ENCODE measurements at places on chromosomes 2 and 18.

- DNase-seq = no peak
- no peak overlapping the region for H3K27ac ChIP-seq
- no peaks in the 10 kb centered on the region for H3K36me3 ChIP-seq
- H3K27me3 ChIP-seq = peaks cover 67% of the 10 kb centered on the region
- no peak overlapping the region for H3K4me3 ChIP-seq
These were observed 134.2 kb upstream of the HS6ST1 start for GRCh38 chr2:128452536-128453530.

GRCh38 chr2:39648580-39648979 lies 17.1 kb upstream of the TMEM178A start:
- no peak for DNase-seq
- H3K27ac ChIP-seq = no peak overlapping the region
- H3K4me3 ChIP-seq = no peak overlapping the region

DNA sequence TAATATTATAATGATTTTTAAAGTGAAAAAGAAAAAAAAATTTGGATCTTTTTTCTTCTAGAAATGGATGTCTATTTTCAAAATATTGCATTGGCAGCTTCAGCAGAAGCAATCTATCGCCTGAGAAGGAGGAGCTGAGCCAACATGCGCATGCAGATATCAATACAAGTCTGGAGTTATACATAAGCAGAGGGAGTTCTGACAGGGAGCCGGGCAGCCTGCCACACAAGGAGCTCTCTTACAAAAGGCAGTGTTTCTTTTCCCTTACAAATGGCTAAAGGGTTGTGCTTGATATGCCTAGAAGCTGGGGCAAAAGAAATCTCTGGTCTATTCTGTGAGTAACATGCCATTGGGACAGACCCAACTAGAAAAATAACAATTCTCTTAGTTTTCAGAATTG lies 291.9 kb upstream of the TRIB2 start:
- H3K27me3 ChIP-seq = no peaks in the 10 kb centered on the region
- DNase-seq = no peak
- H3K36me3 ChIP-seq = no peaks in the 10 kb centered on the region
- no peak overlapping the region for H3K4me3 ChIP-seq
- no peak overlapping the region for H3K27ac ChIP-seq

DNA sequence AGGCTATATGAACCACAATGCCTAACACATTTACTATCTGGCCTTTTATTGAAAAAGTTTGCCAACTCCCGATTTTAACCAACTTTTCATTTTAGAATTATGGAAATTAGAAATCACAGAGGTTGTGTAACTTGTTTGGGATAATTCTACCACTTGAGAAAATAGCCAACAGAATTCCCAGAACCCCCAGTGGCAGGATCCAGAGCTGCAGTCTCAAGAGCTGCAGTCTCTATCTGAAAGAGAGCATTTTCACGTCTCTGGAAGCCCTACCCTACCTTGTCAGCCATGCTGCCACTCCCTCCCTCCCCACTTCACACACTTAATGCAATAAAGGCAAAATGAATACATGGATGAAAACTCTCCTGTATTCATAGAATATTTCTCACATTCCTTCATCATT lies 23.4 kb upstream of the TSPYL6 start:
- no peak overlapping the region for H3K4me3 ChIP-seq
- peaks cover 2% of the 10 kb centered on the region for H3K36me3 ChIP-seq
- no peak for DNase-seq

- H3K4me3 ChIP-seq = no peak overlapping the region
- H3K4me1 ChIP-seq = no peaks in the 10 kb centered on the region
- H3K36me3 ChIP-seq = no peaks in the 10 kb centered on the region
- H3K27me3 ChIP-seq = no peaks in the 10 kb centered on the region
- H3K27ac ChIP-seq = no peak overlapping the region
These were observed 338.0 kb downstream of the TDRD15 start for GRCh38 chr2:21461754-21462240.

GRCh38 chr2:84912984-84913383 lies 7.5 kb downstream of the TMSB10 start:
- DNase-seq = no peak
- H3K27ac ChIP-seq = no peak overlapping the region
- no peaks in the 10 kb centered on the region for H3K27me3 ChIP-seq
- H3K4me1 ChIP-seq = peaks cover 9% of the 10 kb centered on the region
- peaks cover 14% of the 10 kb centered on the region for H3K36me3 ChIP-seq
- no peak overlapping the region for H3K4me3 ChIP-seq

GRCh38 chr18:53165770-53166169 lies 825.8 kb downstream of the DCC start:
- no peaks in the 10 kb centered on the region for H3K36me3 ChIP-seq
- DNase-seq = no peak
- H3K27me3 ChIP-seq = no peaks in the 10 kb centered on the region
- no peak overlapping the region for H3K27ac ChIP-seq
- H3K4me3 ChIP-seq = no peak overlapping the region
- no peaks in the 10 kb centered on the region for H3K4me1 ChIP-seq

- DNase-seq = no peak
- no peak overlapping the region for H3K27ac ChIP-seq
- no peak overlapping the region for H3K4me3 ChIP-seq
- no peaks in the 10 kb centered on the region for H3K27me3 ChIP-seq
- H3K4me1 ChIP-seq = peaks cover 30% of the 10 kb centered on the region
These were observed 185.8 kb upstream of the ID2 start for GRCh38 chr2:8496079-8496478.

GRCh38 chr2:96663177-96663576 lies 20.6 kb downstream of the FER1L5 start:
- no peak for DNase-seq
- peaks cover 19% of the 10 kb centered on the region for H3K27me3 ChIP-seq
- no peaks in the 10 kb centered on the region for H3K36me3 ChIP-seq
- no peak overlapping the region for H3K27ac ChIP-seq
- no peak overlapping the region for H3K4me3 ChIP-seq
- no peaks in the 10 kb centered on the region for H3K4me1 ChIP-seq

DNA sequence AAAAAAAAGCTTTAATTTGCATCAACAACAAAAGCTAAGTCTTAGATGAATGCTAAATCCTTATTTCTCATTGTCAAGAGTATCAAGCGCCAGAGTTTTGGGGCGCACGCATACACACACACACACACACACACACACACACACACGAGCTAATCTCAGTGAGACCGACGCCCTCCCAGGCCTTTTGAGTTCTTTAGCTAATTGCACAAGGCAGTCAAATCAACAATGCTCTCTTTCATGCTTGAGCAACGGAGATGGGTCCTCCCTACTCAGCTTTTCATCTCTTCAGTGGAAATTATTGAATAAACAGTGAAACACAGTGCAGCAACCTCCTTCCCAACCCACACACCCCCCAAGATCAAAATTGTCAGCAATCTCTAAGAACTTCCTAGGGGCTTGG lies 19.2 kb downstream of the GKN1 start:
- H3K36me3 ChIP-seq = no peaks in the 10 kb centered on the region
- H3K27me3 ChIP-seq = peaks cover 58% of the 10 kb centered on the region
- no peaks in the 10 kb centered on the region for H3K4me1 ChIP-seq
- no peak overlapping the region for H3K4me3 ChIP-seq
- DNase-seq = no peak

DNA sequence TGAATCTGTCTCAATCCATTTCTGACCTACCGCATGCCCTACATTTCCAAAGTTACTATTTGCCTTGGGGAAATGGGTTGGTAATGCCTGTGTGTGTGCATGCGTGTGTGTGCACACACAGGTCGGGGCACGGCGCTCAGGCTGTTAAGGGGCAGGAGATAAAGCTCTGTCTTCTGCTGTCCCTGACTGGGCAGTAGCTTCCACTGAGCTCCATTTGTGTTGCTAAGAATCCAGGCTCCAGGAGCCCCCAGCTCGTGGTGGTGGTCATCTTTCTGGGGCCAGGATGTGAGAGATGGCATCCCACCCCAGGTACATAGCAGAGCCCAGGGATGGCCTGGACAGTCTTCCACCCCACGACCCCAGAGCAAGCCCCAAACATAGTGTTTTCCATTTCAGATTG lies 66.7 kb upstream of the HS6ST1 start:
- H3K27me3 ChIP-seq = peaks cover 30% of the 10 kb centered on the region
- H3K4me1 ChIP-seq = peaks cover 15% of the 10 kb centered on the region
- peaks cover 5% of the 10 kb centered on the region for H3K36me3 ChIP-seq
- H3K27ac ChIP-seq = no peak overlapping the region

GRCh38 chr2:15313657-15314056 lies 247.5 kb downstream of the NBAS start:
- no peak overlapping the region for H3K4me3 ChIP-seq
- no peak for DNase-seq
- peaks cover 3% of the 10 kb centered on the region for H3K36me3 ChIP-seq
- peaks cover 71% of the 10 kb centered on the region for H3K4me1 ChIP-seq
- H3K27ac ChIP-seq = peak overlapping the region; percentile 60

Measured in central memory CD8-positive, alpha-beta T cell (primary cell).